Caco-2 (cell line): ENCODE measurements at places on chromosomes 5 and 9. TPM values are rescaled to one million over a fixed set of nuclear protein-coding genes. Genes with fewer than 3 reads are reported as not detected.

The MRPL41 gene
- 44.2 and 48.6 TPM in 2 replicates for total RNA-seq

The FOXI1 gene
- 0.14 and 0.39 TPM in 2 replicates for total RNA-seq

DNA sequence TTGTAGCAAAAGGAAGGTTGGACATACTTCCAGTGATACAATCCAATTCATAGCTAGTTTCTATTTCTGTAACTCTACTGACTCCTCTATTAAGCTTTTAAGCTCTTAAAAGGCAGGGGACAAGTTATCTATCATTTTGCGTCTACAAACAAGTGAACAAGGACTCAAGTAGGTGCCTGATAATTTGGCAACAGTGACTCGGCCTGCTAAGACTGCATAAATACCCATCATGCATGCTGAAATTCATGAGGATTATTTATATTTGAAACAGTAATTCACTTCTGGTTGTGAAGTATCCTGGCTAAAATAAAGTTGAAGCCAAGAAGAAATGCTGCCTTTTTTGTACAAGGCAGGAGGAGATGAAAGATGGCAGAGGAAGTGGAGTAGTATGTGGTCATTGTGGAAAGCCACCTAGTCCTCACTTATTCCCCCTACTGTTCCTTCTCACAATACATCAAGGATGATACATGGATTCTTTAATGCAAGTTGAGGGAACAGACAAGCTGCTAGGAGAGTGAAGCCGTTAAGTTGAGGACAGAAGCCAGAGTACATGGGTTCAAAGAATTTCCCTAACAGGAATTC lies 74.0 kb downstream of the MRPS27 start:
- DNase-seq, result no peak
- no peak overlapping the region for H3K4me3 ChIP-seq

The SPINK7 gene
- total RNA-seq, result not detected in 2 replicates

DNA sequence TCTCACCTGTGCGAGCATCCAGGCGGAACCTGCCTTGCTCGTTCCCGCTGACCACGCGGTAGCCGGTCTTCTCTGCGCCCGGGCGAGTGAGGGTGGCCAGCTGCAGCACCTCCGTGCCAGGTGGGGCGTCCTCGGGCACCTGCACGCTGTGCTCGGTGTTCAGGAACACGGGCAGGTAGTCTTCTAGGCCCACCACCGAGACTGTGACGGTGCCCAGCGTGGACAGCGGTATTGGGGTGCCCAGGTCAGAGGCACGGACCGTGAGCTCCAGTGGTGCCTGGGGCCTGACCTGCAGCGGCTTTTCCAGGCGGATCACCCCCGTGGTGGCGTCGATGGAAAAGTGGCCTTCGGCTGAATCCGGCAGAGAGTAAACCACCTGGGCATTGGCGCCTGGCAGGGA lies 59.5 kb downstream of the FAT2 start:
- no peaks in the 10 kb centered on the region for H3K4me1 ChIP-seq
- H3K36me3 ChIP-seq, result no peaks in the 10 kb centered on the region
- DNase-seq, result no peak
- H3K27me3 ChIP-seq, result no peaks in the 10 kb centered on the region
- H3K4me3 ChIP-seq, result no peak overlapping the region

The SLC4A9 gene
- total RNA-seq, result 0.11 and 0.35 TPM in 2 replicates

The OR1Q1 gene
- not detected in 2 replicates for total RNA-seq

DNA sequence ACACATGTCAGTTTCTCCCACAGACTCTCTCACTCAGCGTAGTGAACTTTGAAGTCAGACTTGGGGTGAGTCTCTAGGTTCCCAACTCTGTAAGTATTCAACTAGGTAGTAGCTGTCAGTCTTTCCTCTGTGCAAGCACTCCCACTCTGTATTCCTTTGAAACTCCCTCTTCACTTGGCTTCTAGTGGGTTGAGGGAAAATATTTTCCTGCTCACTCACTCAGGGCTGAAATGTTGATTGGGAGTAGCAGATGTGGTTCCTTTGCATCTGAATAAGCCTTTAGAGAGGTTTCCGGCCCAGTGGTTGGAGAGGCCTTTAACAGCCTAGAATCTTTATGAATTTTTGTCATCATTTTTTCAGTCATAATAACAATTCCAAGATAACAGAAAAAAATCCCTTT lies 18.1 kb upstream of the ARRDC3 start:
- H3K36me3 ChIP-seq, result no peaks in the 10 kb centered on the region
- no peak for DNase-seq
- H3K27me3 ChIP-seq, result no peaks in the 10 kb centered on the region
- H3K27ac ChIP-seq, result no peak overlapping the region

The CERCAM gene
- 12.3 and 18.7 TPM in 2 replicates for total RNA-seq

- H3K4me1 ChIP-seq, result peaks cover 13% of the 10 kb centered on the region; the same call in 1 of the 2 replicates
- no peaks in the 10 kb centered on the region for H3K27me3 ChIP-seq
- no peak overlapping the region for H3K4me3 ChIP-seq
These were observed 188.6 kb upstream of the ZNF608 start for GRCh38 chr5:124935065-124935464.
